ENCODE measurements at places on chromosomes 11 and 22. TPM values are rescaled to one million over a fixed set of nuclear protein-coding genes. Genes with fewer than 3 reads are reported as not detected.

DNA sequence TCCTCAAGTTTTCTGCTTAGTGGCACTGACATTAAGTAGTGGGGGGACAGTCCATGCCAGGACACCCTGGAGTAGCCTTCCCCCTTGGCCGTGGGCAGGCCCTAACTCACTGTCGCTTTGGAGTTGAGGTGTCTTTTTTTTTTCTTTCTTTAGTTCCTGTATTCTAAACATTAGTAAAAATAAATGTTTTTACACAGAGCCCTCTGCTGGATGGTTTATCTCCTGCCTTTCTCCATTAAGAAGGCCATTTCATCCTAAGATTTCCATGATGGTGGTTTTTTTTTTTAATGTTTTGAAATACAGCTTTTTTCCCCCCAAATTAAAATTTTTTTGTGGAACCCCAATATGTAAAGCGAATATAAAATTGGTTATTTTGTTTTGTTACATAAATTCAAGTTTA, 1.8 kb upstream of the TIGD3 start:
- no peak for DNase-seq

RFPL3 gene
- total RNA-seq: not detected

- DNase-seq: no peak
Measured at GRCh38 chr11:45321669-45322068, 35.5 kb upstream of the SYT13 start.

APOL4 gene
- total RNA-seq: not detected

- no peak for DNase-seq
Measured at GRCh38 chr11:104734998-104735397, 163.3 kb downstream of the CASP12 start.

- peak; percentile 70 for DNase-seq
Measured at GRCh38 chr11:124402326-124402922, 3.6 kb upstream of the OR8B3 start.

- DNase-seq: no peak
Measured at GRCh38 chr22:31707519-31707918, 42.4 kb downstream of the PRR14L start.

DNA sequence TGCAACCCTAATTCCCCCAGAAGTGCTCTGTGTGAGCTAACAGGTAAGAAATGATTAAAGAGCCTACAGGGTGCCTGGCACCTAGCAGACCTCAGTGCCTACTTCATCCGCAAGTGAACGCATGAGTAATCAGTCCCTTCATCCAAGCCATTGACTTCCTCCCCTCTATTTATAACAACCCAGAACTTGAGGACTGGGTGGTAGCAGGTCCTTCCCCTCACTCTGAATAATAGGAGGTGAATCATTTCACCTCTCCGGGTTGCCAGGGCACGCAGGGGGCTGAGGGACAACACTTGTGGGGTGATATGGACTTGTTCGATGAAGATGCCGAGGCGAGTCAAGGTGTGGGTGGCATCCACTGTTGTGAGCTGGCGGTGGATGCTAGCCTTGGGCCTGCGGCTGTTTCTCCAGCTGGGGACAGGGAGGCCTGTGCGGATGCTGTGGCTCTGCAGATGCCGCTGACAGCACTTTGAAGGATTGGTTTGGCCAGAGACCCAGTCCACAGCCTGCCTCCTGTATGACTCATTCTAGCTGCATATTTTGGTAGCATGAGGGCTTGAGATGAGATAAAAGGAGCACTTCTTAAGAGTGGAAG, 11.7 kb upstream of the SORL1-AS1 start:
- no peak for DNase-seq

GRCh38 chr11:128354476-128354875, 232.9 kb downstream of the ETS1 start:
- DNase-seq: no peak

OOSP2 gene
- not detected for total RNA-seq

- DNase-seq: no peak
Measured at GRCh38 chr22:20523086-20523983, 15.9 kb downstream of the MED15 start.

- DNase-seq: no peak
Measured at GRCh38 chr11:96049426-96049825, 125.5 kb upstream of the MTMR2 start.

- DNase-seq: no peak
Measured at GRCh38 chr11:118304568-118305248, at the start of gene CD3E. Gene CD3E, plus strand, starts transcription at chr11:118304730. Its CDS starts 223 bp downstream, at chr11:118304953.

- DNase-seq: no peak
Measured at GRCh38 chr22:43007519-43008102, 7.3 kb downstream of the PACSIN2 start.

DGKZ gene
- 17.3 TPM for total RNA-seq

DNA sequence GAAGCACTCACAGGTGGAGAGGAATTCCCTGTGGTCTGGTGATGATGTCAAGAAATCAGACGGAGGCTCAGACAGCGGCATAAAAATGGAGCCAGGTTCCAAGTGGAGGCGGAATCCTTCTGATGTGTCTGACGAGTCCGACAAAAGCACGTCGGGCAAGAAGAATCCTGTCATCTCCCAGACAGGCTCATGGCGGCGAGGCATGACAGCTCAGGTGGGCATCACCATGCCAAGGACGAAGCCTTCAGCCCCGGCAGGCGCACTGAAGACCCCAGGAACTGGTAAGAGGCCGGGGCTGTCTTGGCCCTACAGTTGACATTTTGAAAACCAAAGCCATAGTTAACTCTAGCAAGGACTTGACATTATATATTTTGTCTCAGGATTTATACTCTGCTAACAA, 116.3 kb downstream of the DBX1 start:
- no peak for DNase-seq

DNA sequence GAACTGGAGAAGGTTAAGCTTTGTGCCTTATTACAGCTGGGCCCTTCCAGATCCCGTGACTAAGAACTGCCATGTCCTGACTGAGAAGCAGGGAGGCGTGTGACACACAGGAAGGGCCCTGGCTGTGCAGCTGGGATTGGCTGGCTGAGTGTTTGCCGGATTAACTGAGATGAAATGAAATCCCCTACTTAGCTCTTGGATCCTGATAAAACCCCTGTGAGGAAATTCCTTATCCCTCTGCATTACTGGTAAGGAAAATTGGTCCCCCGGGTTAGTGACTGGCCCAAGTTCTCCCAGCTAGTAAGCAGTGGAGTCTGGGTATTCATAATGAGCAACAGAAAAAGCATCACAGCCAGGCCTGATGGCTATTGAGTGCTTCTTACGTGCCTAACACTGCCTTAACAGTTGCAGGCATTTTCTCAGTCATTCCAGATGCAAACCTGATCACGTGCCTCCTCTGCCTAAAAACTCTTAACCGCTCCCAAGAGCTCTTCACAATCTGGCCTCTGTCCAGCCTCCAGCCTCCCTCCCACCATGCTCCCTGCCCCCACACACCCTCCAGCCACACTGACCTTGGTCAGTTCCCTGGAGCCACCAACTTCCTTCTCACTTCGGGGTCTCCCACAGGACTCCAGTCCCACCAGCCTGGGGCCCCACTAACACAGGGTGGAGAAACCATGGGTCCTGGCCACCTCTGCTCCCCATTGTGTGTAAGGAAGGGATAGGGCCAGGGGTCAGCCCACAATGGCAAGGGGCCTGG, 37.8 kb downstream of the ARRB1 start:
- DNase-seq: no peak

GRCh38 chr11:19734171-19734570, 21.5 kb downstream of the NAV2 start:
- no peak for DNase-seq

- DNase-seq: no peak
Measured at GRCh38 chr22:47495110-47495509, 732.7 kb downstream of the TBC1D22A start.

- no peak for DNase-seq
Measured at GRCh38 chr11:17755891-17756290, 21.3 kb downstream of the KCNC1 start.

TBX10 gene
- not detected for total RNA-seq

JHY gene
- 3.1 TPM for total RNA-seq

DNA sequence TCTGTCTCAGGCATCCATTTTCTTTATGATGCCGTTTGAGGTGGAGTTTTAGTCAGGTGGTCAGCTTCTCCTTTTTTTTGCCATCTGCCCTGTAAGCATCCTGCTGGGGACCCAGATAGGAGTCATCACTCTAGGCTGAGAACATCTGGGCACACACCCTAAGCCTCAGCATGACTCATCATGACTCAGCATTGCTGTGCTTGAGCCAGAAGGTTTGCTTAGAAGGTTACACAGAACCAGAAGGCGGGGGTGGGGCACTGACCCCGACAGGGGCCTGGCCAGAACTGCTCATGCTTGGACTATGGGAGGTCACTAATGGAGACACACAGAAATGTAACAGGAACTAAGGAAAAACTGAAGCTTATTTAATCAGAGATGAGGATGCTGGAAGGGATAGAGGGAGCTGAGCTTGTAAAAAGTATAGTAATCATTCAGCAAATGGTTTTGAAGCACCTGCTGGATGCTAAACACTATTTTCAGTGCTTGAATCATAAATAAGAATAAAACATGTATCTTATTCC, 10.9 kb upstream of the HBE1 start:
- peak; percentile 94 for DNase-seq

HSPB2 gene
- total RNA-seq: not detected

DNA sequence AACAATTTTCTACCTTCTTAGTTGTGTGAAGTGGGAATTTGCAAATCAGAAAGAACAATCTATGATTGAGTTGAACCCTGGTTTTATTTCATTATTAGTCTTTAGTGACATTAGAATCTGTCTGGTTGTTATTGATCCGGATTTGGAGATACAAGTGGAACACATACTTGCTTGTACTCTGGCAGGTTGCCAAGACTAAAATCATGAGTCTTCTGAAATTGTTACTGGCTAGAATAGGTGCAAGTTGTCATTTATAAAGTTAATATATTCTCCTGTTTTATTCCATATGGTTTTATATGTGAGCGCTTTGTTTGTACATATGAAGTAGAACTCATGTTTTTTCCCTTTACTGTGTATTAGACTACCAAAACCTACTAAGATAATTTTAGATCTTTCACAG, 23.0 kb downstream of the CCDC15 start:
- DNase-seq: no peak

DNA sequence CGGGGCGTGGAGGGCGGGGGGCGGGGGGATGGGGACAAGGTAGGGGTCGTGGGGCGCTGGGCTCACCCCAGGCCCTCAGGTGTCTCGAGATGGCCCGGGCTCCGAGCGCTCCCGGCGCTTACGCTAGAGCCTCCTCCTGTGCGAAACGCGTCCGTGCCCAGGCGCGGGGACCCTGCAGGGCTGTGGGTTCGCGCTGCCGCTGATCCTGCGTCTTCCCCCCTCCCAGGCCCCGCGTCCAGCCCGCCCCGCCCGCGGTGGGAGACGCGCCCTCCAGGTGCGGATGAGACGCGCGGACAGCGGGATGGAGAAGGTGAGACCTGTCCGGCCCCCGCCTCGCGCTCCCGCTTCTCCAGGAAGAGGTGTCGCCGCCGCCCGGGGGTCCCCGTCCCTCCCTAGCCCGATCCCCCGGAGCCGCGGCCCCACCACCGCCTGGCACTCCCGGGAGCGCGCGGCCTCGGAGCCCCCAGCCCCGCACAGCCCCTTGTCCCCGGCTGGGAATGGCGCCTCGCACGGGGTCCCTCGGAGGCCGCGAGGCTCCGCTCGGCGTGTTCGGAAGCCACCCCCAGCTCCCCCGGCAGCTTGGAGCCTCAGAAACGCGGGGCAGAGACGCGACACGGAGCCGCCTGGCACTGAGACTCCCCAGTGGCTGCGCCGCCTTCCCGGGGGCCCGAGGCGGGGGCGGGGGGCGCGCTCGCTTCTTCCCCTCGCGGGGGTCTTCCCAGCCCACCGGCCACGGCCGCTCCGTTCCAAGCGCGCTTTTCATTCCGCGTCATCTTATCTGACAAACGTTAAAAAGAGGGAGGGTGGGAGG, 27.6 kb upstream of the TOLLIP start:
- no peak for DNase-seq

GRCh38 chr11:129189646-129190045, 2.5 kb downstream of the ARHGAP32 start:
- DNase-seq: no peak

- DNase-seq: no peak
Measured at GRCh38 chr22:37990301-37990700, 5.9 kb upstream of the SOX10 start.

All from NCI-H460 (cell line).